ENCODE measurements at places on chromosomes 5 and 9.

GRCh38 chr5:137669811-137670210 lies 66.1 kb downstream of the KLHL3 start:
- no peak for DNase-seq

DNA sequence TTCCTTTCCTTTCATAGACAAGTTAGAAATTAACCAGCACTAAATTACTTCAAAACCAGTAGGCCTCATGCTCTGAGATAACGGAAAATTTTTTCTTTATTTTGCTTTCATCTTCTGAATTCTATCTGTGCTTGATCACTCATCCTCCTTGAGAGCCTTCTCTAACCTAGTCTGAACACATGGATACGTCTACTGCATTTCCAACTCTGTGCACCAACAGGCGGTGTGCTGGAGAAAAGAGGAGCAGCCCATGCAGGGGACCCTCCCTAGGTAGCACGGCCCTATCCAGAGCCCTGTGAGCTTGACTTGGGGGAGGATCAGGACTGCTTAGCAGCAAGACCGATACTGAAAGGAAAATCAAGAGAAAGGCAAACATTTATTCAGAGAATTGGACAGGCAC lies 149.8 kb downstream of the AUH start:
- DNase-seq = no peak

GRCh38 chr9:72349911-72350310 lies 15.1 kb downstream of the ZFAND5 start:
- DNase-seq = no peak

DNA sequence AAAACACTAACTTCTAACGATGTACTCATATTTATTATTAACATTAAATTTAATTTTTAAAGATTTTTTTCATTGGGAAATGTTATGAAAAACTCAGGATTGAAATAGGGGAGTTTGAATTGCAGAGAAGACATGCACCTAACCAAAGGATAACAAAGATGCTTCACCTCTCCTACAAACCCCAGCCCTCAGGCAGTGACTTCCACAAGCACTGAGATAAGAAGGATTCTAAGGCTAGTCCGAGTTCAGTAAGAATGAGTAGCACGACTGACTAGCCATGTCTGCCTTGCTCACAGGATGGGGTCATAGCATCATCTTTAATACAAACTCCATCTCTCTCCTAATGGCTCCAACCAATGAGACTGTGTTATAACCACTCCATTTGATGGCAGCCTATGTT lies 7.1 kb upstream of the OR5C1 start:
- DNase-seq = no peak

GRCh38 chr5:98777295-98777694 lies 3.8 kb downstream of the RGMB start:
- DNase-seq = no peak

GRCh38 chr5:142857405-142857804 lies 87.2 kb downstream of the ARHGAP26 start:
- DNase-seq = no peak

- peak; percentile 89 for DNase-seq
Measured at GRCh38 chr5:172766287-172767108, 4.5 kb downstream of the DUSP1 start.

- no peak for DNase-seq
Measured at GRCh38 chr9:69455311-69455710, 130.3 kb downstream of the ENTREP1 start.

DNA sequence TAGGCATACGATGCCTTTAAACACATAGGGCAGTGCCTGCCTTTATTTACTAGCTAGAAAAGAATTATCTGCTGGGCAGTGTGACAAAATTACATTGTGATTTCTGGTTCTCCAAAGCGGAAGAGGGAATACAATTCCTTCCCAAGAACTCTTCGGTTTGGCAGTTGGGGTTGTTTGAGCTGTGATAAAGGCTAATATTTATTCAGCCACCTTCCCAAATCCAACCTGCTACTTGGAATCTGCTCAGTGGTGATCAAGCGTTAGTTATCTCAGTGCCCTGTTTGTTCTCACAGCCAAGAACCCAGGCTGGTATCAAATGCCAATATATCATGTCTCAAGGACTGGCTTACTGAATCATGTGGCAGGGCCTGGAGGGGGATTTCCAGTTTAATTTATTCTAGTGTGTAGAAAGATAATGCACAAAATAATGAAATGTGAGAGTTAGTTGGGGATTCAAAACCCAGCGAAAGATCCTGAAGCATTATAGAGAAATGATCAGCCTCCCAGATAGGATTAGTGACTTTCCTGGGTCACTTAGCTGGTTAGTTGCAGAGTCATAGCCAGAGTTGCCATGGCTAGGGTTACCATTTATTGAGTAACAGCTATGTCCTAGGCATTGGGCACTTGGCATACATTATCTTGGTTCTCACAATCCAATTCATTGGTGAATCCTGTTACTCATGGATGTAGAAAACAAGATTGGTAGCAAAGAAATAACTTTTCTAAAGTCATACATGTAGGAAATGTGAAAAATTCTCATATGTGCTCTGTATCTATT lies 457.0 kb upstream of the KLF4 start:
- DNase-seq = no peak

- DNase-seq = no peak
Measured at GRCh38 chr9:69919461-69920061, 98.9 kb downstream of the CFAP95 start.

DNA sequence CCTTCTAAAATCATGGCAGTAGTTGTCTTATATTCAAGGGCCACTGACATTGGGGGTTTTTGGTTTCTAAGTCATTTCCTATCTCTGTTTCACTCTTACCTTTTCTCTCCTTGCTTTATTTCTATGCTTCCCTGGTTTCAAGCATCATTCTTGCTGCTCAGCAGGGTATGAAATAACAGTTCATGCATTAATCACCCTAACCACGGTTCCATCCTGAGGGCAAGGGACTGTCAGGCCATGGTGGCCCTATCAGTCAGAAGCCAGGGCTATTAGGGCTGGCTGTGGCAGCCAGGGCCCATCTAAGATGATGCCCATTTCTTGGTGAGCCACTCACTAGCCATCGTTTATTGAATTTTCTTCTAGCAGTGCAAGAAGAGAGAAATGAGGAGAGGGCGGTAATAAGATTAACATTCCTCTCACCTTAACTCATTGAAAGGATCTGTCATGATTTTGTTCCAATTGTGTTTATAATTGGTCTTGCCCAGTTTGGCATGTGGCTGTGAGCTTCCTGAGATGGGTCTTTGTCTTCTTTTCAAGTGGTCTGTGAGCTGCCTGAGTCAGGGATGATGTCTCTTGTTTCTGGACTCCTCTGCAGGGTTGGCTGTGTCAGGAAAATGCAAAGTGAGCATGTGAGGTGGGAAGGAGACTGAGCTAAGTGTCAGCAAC lies 45.2 kb downstream of the CYSTM1 start:
- DNase-seq = no peak

DNA sequence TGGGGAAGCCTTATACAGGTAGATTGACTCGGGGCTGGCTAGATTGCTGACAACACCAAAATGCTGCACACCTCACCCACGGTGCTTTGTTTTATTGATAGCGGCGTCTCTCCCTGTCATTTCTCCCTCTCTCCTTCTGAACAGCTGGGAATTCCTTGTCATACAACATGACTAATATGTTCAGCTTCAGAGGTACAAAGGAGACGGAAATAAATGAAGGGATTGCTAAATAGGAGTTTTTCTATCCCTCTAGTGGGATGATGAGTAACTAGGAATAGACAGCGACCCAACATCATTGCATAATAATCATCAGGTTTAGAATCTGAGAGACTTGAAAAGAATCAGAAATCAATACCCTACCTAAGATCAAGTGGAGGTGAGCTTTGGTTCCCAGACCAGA lies 337.7 kb upstream of the PANK3 start:
- DNase-seq = no peak

GRCh38 chr5:60437308-60437707 lies 262.7 kb downstream of the DEPDC1B start:
- DNase-seq = no peak

DNA sequence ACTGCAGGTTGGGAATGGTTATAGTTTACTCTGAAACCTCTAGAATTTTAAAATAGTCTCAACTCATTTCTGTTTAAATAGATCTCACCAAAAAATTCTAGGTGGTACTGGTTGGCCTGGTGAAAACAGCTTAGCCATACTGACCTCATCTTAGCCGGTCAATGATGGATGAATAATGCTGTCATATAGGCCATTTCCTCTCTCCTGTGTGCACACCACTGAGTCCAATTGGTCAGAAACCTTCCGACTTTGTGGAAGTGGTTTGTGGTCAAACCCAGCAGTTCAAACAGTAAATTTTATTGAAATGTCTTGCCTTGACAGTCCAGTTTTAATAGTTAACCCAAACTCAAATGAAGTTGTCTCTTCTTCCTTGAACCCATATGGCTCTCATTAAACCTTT lies 98.6 kb downstream of the GIN1 start:
- DNase-seq = no peak

Data from femur (tissue), 1 donor.